ENCODE measurements at places on chromosomes 6 and 20. TPM values are rescaled to one million over a fixed set of nuclear protein-coding genes. Genes with fewer than 3 reads are reported as not detected.

Gene SIRPB2
- 1.8 TPM for total RNA-seq

Gene SRXN1
- total RNA-seq: 69.6 TPM

Gene PBOV1
- not detected for total RNA-seq

Gene NHLRC1
- 0.97 TPM for total RNA-seq

Gene PAK5
- not detected for total RNA-seq

Gene ZBTB2
- 7.9 TPM for total RNA-seq

Gene BPI
- not detected for total RNA-seq

Gene NKX2-2
- not detected for total RNA-seq

DNA sequence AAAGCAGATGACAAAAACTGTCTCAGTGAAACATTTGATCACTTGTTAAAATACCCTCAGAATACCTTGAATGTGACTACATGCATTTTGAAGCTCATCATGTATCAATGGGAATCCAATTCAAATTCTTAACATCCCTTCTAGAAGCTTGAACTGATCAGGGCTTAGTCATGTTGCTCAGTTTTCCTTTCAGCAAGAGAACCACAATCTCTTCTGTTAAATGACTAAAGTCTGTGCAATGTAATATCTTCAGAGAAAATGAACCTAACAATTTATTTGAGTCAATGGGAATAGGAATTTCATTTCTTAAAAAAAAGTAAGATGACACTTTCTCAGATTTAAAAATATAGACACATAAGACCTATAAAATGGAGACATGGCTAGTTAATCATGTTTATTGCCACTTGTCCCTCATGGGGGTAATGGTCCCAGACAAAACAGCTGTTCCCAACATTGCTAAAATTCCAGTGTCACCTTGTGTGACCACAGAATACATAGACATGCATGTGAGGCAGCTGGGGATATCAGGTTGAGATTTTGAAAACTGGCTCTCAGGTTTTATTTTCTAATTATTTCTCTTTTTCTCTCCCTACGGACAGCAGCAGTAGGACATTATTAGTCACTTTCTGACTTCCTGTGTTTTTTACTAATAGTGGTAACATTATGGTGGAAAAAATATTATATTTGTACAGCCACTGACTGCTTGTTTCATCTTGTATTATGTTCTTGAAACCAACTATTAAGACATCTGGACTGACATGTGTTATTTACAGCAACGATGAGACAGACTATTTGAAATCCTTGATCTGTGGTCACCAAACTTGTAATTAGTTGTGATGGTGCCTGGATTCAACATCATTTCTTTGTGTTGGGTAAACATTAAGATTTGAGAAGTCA is 192.5 kb downstream of the COL9A1 start:
- DNase-seq: no peak

GRCh38 chr20:44573501-44573869 is 8.9 kb upstream of the PKIG start:
- no peak for DNase-seq

- no peak for DNase-seq
These were observed 107.2 kb upstream of the SASH1 start for GRCh38 chr6:148235446-148235845.

GRCh38 chr6:146526192-146526591 is 17.4 kb upstream of the RAB32 start:
- no peak for DNase-seq

DNA sequence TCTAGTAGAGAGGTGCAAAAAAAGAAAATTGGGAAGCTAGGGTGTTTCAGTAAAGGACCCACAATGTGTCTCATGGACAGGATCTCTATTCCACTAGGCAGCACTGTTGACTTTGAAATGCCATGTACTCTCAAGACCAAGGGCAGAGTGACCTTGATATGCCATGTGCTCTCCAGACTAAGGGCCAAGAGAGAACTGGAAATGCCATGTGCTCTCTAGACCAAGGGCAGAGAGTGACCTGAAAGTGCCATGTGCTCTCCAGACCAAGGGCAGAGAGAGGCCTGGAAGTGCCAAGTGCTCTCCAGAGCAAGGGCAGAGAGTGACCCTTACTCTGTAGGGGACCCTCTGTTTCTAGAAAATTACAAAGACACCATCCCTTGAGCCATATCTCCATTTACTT is 49.3 kb upstream of the HTR1B start:
- DNase-seq: no peak

DNA sequence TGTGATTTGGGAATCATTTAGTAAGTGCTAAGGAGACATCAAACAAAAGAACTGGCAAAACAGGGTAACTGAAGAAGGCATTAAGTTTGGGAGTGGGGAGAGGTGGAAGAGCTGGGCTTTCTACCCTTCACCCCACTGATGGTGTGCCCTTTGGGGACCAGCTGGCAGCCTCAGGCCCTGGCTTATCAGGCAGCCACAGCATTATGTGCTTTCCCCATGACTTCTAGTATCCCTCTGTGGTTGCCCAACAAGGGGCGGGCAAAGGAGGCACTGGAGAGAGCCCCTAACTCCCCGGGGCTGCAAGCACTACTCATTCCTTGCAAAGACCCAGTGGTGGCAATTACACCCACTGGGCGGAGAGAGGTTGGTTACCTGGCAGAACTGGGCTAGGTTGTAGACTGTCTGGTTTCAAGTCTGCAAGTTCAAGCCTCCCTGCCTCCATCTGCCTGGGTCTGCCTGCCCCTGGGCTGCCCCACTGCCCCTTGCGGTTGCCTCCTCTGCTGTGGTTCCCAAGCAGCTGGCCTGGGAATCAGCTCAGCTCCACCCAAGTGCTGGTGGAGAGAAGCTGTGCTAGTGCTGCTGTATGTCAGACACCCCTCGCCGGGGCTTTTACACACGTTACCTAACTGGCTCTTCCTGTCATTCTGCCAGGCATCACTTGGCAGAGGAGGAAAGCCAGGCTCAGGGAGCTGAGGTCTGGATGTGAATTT is 29.9 kb downstream of the KCNK5 start:
- DNase-seq: peak; percentile 5

DNA sequence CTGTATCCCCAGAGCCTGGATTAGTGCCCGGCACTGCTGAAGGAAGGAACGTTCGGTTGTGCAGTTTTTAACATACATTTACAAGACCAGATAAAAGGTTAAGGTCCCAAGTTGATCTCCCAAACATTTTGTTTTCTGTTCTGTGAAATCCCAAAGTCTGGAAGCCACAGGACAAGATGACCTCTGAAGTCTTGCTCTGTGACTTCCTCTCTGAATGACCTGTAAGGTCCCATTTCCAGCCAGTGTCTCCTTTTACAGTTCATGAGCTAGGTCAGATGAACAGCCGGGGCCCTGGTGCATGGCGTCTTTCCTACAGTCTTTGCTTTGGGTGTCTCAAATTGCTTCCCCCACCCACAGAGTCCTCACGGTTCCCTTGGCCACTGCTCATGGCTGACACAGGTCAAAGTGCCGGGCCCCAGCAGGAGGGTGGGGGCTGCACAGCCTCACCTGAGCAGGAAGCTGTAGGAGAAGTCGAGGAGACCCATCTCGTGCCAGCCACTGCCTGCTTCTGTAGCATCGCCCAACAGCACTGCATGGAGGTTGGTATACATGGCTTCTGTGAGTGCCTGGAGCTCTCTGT is 24.0 kb downstream of the PTGIS start:
- no peak for DNase-seq

DNA sequence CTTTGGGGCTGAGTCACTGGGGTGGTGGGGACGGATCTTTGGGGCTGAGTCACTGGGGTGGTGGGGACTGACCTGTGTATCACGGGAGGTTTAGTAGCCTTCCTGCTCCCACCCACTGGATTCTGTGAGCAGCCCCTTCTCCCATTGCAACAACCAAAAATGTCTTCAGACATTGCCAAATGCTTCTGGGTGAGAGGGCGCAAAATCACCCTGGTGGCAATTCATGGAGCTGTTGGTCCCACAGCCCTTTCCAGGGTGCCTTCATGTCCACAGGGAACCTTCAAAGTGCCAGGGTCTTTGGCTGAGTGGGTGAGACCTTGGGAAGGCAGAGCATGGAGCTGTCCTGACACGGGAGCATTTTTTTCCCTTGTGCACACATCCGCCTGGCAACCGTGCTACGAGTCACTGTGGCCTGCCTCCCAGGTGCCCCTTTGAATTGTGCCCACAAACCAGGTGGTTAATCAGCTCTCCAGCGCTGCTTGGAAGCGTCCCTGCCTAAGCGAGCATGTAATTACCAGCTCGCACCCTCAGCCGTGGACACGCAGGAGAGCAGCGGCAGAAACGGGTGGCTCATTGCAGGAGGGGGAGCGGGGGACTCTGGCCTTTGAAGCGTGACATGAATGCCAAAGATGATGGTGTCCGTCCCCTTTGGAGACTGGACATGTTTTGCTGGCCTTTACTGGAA is 27.4 kb upstream of the APCDD1L start:
- DNase-seq: no peak

DNA sequence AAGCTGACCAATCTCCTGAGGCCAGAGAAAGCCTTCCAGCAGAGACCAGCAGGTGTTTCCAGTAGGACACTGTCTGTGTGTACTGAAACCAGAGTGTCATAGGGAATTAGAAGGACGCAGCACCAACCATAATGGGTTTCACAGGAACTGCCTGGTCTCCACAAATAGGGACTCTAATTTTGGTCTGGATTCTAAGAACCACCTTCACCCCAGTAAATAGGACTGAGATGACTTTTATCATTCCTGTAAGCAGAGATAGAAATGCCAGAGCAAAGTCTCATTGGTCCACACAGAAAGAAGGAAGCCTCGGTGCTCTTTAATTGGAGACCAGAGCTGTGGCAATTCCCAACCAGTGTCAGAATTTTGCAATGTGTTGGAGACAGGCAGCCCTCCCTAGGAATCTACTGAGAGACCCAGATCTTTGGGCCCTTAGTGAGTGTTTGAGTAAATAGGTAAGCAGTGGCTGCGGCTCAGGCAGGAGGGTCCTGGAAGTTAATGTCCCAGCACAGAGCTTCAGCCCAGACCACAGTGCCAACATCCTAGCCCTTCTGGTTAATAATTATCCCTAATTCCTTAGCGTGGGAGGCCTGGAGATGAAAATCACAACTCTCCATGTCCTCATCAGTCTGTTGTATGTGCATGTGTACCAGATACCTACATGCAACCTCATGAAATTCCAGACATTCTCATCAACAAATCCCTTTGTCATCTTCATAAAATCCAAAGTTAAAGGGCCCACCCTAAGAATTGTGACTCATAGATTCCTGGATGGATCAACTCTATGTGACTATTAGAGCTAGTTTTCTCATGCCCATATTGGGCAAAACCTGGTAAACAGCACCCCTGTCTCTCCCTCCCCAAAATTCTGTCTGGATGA is 81.2 kb downstream of the UNC5CL start:
- no peak for DNase-seq

DNA sequence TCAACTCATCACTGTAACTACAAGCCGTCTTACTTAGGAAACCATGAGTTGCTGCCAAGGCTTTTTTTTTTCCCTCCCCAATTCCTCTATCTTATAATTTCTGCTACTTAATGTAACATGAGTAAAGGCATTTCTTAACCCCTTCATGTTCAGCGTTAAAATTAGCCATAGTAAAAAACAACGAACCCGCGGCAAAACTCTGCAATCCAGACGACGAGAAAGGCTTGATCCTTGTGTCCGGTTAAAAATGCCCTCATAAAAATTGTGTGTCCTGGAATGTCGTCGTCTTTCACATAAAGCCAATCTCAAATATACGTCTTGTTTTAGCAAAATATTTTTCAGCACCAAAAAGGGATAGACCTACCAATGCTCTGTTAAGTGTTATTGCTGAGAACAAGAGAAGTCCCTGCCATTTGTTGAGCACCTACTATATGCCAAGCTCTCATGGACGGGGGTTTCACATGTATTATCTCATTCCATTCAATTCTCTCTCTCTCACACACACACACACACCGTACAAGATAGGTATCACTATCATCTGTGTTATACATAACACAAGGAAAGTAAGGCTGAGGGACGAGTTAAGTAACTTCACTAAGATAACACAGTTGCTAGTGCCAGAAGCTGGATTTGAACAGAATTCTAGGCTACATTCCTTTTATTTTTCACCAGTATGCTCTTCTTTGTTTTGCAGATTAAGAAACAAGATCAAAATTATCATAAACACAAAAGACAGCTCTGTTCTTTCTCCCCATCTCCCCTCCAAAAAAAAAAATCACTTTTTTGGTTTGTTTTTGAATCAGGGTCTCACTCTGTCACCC is 683 bp upstream of the ARHGAP18 start:
- DNase-seq: no peak

DNA sequence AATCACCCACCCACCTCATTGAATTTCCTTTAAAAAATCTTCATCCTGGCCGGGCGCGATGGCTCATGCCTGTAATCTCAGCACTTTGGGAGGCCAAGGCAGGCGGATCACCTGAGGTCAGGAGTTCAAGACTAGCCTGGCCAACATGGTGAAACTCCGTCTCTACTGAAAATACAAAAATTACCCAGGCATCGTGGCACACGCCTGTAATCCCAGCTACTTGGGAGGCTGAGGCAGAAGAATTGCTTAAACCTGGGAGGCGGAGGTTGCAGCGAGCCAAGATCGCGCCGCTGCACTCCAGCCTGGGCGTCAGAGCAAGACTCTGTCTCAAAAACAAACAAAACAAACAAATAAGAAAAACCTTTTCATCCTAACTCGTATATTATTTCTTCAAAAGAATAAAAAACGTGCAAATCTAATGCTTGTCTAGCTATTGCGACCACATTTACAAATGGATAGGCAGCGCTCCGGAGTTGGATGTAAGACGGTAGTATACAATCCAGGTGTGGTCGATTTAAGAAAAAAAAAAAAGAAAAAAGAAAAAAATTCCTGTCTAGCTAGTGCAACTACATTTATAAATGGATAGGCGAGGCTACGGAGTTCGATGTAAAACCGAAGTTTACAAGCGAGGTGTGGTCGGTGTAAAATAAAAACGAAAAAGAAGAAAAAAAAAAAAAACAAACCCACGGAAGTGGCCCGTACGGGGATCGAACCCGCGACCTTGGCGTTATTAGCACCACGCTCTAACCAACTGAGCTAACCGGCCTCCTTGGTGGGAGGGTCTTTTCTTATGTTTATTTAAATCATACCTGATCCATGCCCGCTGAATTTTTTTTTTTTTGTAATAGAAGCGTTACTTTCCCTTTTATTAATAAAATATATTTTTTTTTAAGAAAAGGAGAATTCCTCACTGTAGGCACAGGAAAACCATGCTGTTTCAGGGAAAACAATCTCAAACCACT is 70.7 kb upstream of the PRSS16 start:
- DNase-seq: peak; percentile 49

DNA sequence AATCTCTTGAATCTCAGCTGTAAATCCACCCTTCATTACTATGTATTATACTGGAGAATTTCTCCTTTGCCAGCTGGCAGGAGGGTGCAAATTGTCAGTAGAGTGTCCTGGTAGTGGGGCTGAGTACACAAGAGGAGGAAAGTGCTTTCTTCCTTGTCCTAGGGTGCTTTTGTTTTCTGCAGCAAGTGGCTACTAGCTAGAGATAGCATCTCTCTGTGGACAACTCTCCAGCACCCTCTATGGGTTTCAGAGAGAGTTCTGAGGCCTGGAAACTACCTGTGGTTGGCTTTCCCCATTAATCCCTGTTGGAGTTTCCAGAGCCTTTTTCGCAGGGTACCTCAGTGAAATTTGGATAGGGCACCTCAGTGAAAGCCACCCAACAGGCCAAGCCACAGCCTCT is 422.5 kb upstream of the RGS17 start:
- no peak for DNase-seq

Data from psoas muscle (tissue), 8 donors.